T follicular helper cell (primary cell): ENCODE measurements at places on chromosomes 4 and X.

DNA sequence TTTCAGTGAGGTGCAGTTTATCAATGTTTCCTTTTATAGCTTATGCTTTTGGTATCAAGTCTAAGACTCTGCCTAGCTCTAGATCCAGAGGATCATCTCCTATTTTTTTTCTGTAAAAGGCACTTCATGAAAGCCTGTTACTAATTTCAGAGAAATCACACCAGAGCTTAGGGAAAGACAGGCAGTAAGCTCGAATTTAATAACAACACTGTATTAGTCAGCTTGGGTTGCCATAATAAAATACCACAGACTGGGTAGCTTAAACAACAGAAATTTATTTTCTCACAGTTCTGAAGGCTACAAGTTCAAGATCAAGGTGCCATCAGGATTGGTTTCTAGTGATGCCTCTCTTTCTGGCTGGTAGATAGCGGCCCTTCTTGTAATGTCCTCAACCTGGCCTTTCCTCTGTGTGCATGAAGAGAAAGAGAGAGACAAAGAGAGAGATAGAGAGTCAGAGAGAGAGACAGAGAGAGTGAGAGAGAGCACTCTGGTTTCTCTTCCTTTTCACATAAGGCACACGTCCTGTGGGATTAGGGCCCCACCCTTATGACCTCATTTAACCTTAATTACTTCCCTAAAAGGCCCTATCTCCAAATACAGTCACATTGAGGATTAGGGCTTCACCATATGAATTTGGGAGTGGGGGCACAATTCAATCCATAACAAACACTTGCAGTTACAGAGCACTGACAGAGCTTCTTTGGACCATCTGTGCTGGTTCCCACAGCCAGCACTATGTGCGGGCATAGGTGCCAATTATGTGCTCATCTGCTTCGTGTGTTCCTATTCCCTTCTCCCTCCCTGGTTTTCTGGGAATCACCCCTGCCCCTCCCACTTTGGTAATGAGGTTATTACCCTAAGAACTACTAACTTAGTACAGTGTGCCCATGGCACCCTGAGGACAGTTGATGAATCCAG is 114.8 kb upstream of the MED14 start:
- no peak for DNase-seq

DNA sequence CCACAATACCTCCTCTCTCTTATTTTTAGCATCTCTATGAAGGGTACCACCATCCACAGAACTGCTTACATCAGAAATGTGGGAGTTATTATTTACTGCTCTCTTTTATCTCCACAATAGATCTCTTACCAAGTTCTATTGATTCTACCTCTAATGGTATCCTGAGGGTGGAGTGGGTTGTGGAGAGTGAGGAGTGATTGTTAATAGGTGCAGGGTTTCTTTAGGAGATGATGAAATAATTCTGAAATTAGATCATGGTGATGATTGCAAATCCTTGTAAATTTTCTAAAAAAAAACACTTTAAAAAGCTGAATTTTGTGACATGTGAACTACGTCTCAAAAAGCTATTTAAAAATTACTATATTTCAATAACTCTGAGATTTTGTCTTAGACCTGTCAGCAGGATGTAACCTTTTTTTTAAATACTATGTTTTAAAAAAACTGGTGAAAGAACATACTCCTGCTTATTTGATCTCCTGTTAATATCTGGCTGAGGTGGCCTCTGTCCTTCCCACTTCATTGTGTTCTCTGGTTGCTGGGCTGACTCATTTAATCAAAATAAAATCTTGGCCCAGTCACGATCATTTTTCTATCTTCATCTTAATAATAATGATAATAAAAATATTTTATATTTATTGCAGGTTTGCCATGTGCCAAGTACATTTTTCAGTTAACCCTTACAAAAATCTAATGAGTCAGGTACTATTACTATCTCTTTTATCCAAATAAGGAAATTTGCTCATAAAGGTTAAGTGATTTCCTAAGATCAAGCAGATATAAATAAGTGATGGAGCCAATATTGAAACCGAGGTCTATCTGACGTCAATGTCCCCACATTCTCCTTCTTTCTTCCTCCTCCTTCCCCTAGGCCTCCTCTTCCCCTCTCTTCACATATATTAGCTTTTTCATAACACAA is 73.5 kb downstream of the GLUD2 start:
- no peak for DNase-seq

DNA sequence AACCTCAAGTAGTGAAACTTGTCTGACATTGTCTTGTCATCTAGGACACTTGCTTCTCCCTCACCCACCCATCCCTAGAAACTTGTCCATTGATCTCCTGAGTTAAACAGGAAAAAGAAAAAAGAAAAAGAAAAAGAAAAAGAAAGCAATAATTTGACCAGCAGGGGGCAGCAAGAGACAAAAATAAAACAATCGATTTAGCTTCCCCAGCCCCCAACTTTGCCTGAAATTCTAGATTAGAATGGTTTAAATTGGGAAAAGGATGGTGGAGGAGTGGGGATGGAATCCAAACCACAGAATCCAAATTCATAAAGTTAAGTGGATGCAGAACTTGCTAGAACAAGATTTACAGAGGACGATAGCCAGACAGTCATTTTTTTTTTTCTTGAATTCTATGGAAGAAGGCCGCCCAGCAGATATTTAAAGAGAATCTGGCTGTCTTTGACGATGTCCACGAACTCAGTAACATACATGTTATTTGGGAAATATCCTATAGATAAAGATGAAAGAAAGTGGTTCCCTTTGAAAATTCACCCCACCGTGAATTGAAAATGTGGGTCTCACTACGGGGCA is 282.9 kb downstream of the USP46 start:
- no peak for DNase-seq

- no peak for DNase-seq
These were observed 63.5 kb upstream of the TENM3 start for GRCh38 chr4:182179751-182180150.

DNA sequence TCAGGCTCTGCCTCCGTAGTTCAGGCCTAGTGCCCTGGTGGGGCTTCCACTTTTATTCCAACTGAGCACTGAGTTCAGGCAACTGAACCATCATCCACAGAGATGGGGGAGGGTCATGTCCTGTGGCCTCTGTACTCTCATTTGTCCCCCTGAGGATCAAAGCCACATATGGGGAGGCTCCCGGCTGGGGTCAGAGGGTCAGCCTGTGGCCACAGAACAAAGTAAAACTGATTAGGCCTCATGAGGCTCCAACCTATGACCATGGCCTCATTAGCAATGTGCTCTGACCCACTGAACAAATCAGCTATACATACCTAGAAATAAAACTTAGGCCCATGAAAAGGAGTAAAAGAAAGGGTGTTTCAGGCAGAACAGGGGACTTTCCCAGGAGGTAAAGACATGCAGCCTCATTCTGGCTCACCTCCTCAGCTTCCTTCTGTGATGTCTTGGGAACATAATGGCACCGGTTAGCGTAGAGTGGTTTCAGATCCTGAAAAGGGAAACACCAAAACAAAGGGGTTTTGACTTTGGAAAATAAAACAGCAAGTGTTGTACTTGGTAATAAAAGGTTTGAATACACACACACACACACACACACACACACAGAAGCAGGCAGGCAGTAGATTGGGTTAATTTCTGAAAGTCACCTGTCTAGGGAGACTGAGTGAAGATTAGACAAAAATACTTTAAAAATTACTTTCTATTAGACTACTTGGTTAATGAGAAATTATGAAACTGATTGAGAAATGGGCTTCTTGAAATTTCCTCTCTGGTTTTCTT is 24.3 kb downstream of the TMEM255A start:
- no peak for DNase-seq

- no peak for DNase-seq
These were observed 417.4 kb downstream of the TMA16 start for GRCh38 chr4:163911891-163912290.

GRCh38 chr4:76708971-76709771 is 188.8 kb downstream of the SOWAHB start:
- DNase-seq: no peak

DNA sequence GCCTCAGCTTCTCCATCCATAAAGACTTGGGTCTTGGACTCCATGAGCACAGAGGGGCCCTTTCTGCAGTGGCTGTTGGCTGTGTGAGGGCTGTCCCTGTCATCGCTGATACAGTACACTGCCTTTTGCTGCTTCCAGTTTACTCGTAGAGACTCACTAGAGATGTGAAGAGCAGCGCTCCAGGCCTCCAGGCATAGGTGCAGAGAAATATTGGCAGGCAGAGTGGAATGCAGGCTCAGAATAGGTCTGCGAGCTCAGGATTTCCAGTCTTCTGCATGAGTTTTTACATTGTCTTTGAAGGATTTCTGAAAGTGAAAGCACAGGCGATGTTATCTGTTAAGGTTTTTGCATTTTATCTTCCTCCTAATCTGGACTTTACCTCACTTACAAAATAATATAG is 97.4 kb downstream of the AASDH start:
- DNase-seq: no peak

DNA sequence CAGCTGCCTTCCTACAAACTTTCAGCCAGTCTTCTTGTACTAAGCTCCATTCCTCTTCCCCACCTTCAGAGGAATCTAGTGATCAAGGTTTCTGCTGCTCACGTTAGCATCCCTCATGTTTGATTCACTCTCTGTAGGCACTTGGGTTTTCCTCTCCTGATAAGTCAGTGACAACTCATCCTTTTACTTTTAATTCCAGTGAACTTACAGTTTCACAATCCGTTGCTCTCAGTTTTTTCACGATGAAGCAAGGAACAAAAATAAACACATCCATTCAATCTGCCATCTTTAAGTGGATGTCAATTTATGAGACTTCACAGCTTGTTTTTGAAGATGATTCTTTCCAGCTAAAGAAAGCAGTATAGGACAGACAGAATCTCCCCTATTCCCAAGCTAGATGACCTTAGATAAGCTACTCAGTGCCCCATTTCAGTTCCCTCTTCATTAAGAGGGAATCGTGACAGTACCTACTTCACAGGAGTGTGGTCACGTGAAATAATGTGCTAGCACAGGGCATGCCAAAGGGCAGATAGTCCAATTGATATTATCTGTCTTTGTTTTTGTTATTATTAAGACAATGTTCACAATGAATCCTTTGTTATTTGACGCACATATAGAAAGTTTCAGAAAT is 234.3 kb downstream of the PALLD start:
- DNase-seq: no peak

- no peak for DNase-seq
These were observed 348.4 kb upstream of the FAT1 start for GRCh38 chr4:187071946-187072600.

DNA sequence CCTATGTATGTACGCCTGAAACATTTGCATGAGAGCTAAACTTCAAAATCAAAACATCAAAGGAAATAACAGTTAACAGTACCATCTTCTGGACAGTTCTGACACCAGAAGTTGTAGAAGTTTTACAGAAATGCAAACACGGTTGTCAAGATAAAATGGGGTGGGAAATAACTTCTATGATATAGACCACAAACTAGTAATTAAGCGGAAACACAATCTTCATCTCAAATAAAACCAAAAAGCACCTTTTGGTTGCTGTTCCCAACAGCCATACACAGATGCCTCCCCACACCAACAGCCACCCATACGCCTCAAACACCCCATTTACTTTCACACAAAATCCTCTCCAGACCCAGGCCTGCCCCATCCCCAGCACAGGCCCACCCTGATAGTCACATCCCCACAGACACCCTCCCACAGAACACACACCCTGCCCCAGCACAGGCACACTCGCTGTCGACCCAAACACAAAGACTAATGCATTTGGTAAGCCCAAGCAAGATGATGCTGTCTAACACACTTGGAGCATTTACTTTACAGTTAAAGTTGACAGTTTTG is 64.3 kb downstream of the TAPT1 start:
- DNase-seq: no peak

GRCh38 chrX:39335513-39336235 is 534.4 kb downstream of the MID1IP1 start:
- DNase-seq: no peak

DNA sequence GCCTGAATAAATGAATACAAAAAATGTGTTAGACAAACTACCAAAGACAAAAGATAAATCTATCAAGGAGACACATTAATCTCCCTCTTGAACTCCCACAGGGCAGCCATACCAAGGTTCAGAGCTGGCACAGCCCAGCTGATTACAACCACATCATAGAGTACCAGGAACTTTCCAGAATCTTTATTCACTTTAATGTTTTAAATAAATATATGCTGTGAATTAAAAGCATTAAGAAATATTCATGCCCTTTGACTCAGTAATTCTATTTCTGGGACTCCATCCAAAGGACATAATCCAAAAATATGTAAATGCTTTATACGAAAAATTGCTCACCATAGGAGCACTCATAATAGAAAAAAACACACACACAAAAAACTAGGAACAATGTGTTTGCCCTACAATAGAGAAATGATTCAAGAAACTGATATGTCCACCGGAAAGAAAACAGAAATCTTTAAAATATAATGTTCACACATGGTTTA is 126.0 kb downstream of the LDB2 start:
- DNase-seq: no peak

DNA sequence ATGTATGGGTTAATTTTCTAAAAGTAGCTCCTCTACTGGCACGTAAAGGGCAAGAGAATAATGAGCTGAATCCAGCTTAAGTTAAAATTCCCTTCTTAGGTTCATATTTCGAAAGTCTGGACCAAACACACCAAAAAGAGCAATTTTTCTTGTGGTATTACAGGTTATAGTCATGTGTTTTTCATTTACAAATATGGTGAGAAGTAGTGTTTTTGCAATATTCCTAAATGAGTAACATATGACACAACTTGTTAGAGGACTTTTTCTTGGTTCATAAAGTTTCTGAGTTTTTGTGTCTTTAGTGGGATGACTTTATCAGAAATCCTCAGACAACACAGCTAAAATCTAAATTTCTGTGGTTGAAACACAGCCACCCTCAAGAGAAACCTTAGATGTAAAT is 172.1 kb downstream of the AFF2 start:
- DNase-seq: no peak

- no peak for DNase-seq
These were observed 314.6 kb downstream of the STPG2 start for GRCh38 chr4:97828646-97829045.

DNA sequence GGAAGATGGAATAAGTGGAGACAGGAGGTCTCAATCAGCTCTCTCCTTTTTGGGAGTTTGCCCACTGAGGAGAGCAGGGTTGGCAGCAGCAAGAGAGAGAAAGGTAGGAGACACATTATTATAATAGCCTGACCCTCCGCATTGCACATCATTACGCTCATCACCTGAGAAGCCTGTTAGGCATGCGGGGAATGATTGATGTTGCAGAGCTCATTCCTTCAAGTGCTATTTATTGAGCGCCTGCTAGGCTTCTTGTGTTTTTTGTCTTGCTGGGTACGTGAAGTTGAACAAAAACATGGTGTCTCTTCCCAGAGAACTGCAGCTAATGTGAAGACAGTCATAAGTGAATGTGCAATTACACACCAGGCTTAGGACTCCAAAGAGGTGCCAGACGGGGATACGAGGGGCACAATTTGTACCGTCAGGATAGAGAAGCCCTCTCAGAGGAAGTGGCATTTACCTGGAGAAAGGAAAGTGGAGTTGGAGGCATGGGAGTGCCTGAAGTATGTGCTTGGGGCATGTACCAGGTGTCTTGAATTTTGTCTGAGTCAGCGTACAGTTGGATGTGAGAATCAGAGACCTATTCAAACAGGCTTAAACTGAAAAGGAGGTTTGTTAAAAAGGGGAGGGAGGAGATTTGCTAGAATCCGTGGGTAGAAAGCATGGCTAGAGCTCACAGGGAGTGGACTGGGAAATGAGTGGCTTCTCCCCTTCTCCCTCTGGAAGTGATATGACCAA is 90.2 kb upstream of the SOD3 start:
- no peak for DNase-seq

GRCh38 chr4:5707778-5708448 is 446 bp downstream of the EVC2 start:
- no peak for DNase-seq
